ENCODE measurements at places on chromosomes 6 and 20.
A peak's percentile ranks its signal among the peaks of the same experiment; 100 is the strongest.

- no peak for DNase-seq
Measured at GRCh38 chr20:44526129-44526528, 4.3 kb upstream of the SERINC3 start.

GRCh38 chr6:146985111-146985510 is 219.1 kb upstream of the STXBP5 start:
- DNase-seq: no peak

DNA sequence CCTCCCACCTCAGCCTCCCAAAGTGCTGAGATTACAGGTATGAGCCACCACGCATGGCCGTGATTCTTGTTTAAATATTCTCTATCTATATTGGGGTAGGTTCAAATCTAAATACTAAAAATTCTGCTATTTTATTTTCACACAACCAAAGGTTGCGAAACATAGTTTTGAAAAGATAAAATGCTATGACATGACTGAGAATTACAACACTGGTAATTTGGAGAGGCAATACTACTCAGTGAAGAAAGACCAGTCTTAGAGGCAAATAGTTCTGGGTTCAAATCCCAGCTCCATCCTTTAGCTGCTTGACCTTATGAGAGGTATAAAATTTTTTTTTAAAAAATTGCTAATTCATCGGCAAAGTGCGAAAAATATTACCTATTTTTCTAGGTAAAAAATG is 137.0 kb upstream of the PREP start:
- no peak for DNase-seq

- DNase-seq: no peak
Measured at GRCh38 chr6:149233056-149233715, 84.3 kb upstream of the TAB2 start.

DNA sequence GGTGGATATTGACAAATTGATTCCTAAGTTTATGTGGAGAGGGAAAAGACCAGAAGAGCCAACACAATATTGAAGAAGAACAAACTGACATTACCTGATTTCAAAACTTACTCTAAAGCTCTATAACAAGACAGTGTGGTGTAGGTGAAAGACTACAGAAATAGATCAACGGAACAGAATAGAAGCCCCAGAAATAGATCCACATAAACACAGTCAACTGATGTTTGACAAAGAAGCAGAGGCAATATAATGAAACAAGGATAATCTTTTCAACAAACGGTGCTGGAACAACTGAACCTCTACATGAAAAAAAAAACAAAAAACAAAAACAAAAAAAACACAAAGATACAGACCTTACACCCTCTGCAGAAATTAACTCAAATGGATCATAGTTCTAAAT is 50.2 kb downstream of the MAP3K5 start:
- no peak for DNase-seq

DNA sequence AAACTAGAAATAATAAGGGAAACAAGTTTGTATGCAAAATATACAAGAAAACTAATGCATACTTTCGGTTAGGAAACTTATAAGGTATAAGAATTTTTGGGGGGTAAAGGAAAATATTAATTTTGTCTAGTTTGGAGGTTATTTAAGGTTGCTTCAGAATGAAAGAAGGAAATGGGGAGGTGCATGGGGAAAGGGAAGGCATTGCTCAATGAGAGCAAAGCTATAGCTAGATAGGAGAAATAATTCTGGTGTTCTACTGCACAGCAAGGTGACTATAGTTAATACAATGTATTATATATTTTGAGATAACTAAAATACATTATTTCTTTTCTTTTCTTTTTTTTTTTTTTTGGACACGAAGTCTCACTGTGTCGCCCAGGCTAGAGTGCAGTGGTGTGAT is 5.4 kb upstream of the MYMX start:
- DNase-seq: peak; percentile 55

GRCh38 chr6:42279966-42280629 is 62.4 kb upstream of the MRPS10 start:
- DNase-seq: no peak

GRCh38 chr6:14447240-14447639 is 329.7 kb downstream of the CD83 start:
- DNase-seq: no peak

DNA sequence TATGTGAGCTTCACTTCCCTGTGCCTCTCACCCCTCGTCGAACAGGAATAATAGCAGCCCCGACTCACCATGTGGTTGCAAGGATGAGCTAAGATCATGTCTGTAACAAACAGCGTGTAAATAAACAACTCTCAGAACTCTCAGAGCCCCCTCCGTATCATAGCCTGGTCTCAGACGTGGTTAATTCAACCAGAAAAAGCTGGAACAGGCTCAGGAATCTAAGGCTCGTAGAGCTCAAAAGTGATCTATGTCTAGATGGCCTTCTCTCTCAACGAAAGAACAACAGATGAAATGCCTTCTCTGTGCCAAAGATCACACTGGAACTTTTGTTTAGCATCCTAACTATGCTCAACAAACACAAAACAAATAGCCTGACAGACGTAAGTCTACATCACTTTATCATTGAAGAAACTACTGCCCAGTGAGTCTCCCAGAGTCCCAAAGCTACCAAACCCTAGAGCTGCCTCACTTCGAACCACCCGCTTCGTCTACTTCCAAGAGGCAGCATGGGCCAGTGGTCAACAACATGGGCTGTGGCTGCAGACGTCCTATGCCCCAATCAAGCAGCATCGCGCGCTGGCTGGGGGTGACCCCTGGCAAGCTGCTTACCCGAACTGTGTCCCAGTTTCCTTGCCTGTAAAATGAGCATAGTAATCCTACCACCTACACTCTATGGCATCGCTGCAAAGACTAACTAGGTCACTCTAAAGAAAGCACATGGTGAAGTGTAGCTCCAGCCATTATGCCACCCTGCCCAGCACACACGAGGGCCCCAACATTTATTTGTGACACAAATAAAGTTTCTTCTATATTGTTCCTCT is 35.1 kb downstream of the NFATC2 start:
- DNase-seq: no peak

- DNase-seq: no peak
Measured at GRCh38 chr6:166619912-166620311, 7.1 kb downstream of the RPS6KA2 start.

GRCh38 chr6:140208286-140208685 is 833.8 kb upstream of the CITED2 start:
- DNase-seq: no peak

DNA sequence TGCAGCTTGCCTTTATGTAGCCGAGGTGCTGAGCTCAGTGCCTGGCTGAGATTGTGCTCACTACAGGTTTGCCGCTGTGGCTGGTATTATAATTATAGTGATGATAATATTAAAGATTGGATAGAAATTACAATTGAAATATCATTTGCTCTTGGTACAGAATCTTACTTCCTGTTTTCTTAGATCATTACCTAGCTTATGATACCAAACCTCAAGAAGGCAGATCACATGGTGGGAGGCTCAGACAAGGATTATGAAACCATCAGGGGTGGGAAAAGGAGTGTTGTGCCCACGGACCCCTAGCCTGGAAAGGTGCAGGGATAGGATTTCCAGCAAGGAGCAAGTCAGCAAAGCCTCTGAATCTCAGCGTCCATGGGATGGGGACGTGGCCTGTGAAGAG is 70.6 kb downstream of the IGF2R start:
- peak; percentile 14 for DNase-seq

DNA sequence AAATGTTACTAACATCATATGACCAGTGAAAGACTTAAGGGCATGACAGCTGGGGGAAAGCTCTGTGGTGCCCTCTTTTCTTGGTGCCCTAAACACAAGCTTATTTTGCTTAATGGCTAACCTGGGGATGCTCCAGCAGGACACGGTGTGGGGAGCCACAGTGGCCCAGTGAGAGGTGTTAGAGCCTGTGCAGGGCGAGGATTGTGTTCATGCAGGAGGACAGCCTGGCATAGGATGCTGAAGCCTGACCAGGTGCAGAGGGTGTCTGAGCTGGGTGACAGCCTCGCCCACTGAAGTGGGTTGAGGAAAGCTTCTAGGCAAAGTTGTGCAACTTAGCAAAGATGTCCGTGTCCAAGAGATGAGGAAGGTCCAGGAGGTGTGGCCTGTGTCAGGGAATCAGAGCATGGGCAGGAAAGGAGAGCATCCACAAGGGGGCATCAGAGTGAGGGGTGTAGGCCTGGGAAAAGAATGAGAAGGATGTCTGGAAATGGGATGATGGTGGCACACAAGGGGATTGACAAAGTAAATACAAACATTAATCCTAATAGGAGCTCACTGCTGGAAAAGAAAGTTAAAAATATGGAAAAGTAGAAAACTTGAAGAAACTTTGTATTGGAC is 33.9 kb downstream of the SLC17A4 start:
- DNase-seq: peak; percentile 31

DNA sequence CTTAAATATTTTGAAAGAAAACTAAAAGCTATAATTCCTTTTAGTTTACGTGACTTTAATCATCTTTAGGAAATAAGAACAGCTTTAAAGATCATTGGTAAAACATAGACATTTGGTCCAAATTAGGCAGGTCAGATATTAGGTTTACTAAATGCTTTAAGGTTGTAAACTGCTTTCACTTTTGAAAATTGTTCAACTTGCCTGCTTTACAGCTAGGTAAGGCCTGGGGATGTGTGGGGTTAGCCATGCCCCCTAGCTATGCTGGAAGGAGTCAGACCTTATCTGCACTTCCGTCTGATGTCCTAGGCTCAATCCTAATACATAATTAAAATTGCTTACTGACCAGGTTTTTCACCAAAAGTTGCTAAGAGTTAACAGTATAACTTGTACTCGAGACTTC is 30.5 kb upstream of the TPD52L1 start:
- DNase-seq: no peak
